SK-N-DZ (cell line): ENCODE measurements at places on chromosomes 12 and 14.

DNA sequence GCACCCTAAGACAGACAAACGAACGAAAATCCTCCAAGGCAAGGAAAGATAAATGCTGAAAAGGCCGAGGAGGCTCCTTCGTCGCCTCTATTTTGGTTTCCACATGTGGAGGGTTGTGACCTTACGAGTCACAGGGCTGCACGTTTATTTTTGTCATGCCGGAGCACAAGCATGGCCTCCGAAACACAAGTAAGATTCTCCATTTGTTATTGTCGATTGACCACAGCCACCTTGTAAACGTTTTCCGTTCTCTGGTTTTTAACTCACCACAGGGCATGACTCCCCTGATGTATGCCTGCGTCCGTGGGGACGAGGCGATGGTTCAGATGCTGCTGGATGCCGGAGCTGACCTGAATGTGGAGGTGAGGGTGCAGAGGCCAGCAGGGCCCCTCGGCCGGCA, 73.1 kb upstream of the PWP1 start:
- DNase-seq, result no peak

DNA sequence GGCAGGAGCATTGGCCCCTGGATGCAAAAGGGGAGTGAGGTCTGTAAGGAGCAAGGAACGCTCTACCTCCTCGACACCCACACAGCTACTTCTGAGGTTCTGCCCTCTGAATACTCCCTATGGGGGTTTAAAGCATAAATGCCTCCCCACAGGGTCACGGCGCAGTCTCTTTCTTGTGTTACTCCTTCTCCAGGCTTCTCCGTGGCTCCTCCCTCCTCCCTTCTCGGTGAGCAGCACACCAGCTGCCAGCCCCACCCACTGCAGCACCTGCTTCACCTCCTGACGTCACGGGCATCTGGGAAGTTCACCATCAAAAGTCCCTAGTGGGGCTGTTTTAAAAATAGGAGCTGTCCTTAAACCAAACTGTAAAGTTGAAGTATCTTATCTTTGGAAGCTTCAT, 67.3 kb downstream of the SPTB start:
- DNase-seq, result no peak

- no peak for DNase-seq
These were observed 7.1 kb downstream of the ADGRD1 start for GRCh38 chr12:130960787-130961186.

DNA sequence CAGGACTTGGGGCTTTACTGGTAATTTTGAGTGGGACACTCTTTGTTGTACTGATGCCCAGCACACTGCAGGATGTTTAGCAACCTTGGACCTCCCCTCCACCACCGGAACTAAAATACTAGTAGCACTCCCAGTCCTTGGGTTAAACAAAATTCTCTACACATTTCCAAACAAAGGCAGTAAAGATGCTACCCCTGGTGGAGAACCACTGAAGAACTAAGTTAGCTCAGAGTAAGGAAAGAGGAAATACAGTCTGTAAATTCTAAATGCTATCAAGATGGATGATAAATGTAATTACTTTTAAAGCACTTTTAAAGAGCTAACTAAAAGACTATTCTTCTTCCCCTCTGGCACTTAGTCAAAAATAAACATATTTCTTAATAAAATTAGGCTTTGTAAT, 64.1 kb downstream of the LRP6 start:
- no peak for DNase-seq

DNA sequence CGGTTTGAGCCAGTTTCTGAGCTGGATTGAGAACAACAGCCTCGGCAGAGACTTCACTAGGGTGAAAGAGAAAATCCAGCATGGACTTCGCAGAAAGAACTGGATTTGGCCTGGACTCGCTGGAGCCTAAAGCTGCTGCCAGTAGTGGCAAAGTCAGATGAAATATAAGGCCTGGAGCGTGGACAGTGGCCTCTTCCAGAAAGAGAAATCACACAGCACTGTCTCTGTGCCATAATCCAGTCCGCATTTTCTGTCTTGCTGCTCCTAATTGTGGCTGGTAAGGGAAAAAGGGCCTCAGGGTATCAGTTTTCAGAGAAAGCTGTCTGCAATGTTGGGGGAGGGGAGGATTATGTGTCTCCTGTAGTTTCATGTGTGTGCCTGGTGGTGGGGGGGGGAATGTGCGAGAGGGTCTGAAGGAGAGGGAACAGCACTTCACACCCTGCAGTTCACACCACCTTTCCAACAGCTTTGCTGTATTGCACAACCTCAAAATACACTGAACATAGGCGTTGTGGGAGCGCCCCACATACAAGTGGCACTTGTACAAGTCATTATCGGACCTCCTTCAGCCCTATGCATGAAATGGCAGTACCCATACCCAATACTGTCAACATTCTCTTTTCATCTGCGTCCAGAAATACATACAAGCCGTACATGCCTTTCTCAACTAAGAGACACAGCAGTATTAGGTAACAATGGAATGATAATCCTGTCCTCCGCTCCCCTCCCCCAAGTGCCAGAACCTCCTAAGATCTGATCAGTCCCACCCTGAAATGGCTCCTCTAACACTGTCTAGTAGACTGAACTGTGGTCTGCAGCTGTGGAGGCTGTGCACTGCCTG, 107.5 kb upstream of the ATF7IP start:
- DNase-seq, result peak; percentile 100

- no peak for DNase-seq
These were observed 405.4 kb downstream of the TMTC2 start for GRCh38 chr12:83092129-83092528.

GRCh38 chr14:65531148-65531547, 118.6 kb downstream of the FUT8 start:
- no peak for DNase-seq

- DNase-seq, result no peak
These were observed 53.9 kb downstream of the MDM2 start for GRCh38 chr12:68861890-68862289.

DNA sequence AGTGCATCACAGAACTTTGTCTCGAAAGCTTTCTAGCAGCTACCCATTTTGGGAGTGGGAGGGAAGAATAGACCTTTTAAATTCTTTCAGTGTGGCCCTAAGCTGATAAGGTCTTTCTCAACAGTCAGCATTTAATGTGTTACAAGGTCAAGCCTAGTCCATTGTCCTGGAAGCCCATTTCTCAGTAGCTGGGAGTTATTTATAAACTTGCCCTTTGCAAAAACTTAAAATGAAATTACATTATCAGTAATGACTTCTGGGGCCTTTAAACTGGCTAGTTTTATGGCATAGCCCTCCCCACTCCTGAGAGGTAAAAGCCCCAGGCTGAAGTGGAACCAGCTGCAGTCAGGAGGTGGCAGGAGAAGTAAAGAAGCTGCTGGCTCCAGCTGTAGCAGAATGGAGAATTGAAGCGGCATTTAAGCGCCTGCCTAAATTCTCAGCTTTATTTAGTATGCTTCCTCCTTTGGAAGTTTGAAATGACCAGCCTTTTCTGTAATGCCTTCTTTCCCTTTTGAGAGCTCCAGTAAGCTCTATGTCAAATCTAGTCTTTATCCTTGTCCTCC, 12.4 kb downstream of the COPZ1 start:
- no peak for DNase-seq

GRCh38 chr14:56569174-56569573, 10.4 kb upstream of the TMEM260 start:
- DNase-seq, result no peak

DNA sequence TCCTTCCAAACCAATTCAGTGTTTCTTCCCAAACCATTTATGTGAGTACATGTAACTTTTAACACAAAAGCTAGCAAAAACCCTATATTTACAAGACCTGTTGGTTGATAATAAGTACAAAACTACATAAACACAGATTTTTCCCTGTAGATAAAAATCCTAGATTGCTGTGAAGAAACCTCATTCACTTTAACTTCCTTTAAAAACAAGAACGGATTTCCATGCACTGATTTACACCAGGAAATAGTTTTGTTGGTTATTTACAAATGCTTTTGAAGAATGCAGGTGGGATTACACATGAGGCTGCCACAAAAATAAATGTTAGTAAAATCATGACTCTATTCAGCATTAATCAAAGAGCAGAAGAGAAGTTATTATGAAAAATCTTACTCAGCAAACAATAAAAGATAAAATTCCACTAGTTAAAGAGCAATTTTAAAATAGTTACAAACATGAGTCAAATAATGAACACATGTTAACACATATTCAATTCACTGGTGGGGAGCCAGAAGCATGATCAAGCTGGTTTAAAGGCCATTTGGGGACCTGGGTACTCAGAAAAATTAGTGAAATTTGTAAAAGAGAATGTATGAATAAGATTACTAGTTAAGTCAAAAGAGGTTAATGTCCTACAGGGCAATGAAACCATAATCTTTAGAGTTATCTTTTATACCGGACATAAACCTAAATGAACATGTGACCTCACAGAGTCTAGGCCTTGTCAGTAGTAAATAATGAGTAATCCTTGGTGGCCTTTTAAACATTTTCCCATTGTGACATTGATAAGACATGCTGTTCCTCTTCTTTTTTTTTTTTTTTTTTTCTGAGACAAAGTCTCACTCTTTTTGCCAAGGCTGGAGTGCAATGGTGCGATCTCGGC, 79.9 kb downstream of the PHLDA1 start:
- no peak for DNase-seq

DNA sequence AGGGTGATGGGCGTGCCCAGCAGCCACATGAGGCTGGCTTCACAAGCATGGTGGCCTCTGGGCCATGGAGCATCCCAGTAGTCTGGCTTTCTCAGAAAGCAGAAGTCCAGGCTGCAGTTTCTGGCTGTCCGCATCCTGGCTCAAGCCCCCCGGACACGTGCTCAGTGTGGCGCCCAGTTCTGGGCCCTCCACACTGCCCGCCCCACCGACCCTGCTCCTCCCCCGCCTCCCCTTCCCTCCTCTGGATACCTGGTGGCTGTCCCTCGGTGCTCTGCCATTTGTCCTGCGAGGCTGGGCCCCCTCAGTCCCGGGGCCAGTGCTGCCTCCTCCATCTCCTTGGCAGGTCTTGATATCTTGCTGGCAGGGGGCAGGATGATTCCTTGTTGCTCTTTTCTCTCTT, 31.6 kb downstream of the LRCOL1 start:
- DNase-seq, result no peak

DNA sequence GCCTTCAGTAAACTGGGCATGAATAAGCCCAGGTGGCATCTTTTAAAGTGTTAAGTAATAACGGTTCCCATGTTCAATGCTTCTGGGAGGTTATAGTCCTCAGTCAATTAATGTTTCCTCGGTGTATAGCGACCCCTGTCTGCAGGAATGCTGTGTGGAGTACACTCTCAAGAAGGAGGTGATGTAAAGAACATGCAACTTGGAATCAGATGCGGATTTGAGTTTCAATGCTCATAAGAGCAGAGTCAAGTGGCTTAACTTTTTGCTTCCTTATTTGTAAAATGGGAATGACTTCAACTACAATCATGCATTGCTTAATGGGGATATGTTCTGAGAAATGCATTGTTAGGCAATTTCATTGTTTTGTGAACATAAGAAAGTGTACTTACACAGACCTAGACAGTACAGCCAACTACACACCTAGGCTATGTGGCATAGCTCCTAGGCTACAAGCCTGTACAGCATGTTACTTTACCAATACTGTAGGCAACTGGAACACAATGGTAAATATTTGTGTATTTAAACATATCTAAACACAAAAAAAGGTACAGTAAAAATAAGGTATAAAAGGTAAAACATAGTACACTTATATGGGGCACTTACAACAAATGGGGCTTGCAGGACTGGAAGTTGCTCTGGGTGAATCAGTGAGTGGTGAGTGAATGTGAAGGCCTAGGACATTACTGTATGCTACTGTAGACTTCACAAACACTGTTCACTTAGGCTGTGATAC, 6.7 kb upstream of the MRPS35 start:
- DNase-seq, result peak; percentile 82

DNA sequence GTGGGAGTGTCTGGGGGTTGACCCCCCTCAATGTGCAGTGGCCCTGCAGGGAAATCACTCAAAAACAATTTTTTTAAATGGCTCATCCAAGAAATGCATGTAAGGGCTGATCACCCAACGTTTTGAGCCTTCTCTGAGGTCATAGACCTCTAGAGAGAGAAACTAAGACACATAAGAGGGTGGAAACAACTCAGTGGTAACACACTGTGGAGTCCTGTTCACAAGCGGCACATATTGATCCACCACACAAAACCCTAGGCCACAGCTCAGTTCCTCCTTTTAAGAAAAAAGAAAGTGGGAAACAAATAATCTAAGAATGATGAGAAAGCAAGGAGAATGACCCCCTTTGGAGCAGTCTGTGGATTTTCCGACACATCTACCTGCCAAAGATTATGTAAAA, 83.0 kb upstream of the METAP2 start:
- DNase-seq, result no peak

DNA sequence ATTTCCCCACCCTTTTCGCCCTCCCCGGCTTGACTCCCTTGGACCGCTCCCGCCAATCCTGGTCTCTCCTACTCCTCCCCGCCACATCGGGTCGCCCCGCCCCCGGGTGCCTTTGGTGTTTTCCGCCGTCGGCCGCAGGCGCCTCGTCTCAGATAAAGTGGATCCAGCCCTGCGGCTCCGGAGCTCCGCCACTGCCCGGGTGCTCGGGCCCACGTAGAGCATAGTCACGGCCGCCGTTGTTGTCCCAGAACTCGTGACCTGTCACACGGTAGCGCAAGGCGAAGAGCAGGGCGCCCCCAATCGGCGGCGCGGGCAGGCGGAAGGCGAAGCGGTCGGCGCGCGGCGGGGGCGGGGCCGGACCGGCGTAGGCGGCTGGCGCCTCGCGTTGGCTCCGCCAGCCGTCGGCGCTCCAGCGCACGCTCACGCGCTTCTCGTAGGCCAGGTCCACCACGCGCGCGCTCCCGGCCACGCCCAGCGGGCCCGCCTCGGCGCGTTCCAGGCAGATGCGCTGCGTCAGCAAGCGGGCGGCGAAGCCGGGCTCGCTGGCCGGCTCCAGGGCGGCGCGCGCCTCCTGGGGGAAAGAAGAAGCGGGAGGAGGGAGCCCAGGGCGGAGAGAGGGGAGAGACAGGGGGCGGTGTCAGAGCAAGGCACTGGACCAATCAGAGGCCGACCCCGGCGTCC, 1.2 kb downstream of the PPP1R3E start:
- peak; percentile 98 for DNase-seq

GRCh38 chr12:24668563-24668962, 280.3 kb downstream of the BCAT1 start:
- no peak for DNase-seq

DNA sequence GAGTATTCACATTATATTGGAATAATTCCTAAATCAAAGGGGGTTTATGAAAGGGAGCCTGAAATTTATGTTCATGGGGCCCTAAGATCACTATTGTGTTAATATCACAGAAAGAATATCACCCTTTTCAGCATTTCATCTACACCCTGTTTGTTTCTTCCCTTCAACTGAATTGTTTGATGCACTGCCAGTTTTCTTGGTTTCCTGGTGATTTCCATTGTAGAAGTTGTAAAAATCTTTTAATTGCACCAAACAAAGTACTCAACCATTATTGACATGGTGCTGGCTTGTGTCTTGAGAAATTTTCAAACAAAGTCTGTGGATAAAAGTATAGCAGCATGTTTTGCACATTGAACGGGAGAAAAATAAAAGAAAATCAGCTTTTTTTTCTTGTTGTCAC, 154.8 kb upstream of the PRKD1 start:
- DNase-seq, result no peak

DNA sequence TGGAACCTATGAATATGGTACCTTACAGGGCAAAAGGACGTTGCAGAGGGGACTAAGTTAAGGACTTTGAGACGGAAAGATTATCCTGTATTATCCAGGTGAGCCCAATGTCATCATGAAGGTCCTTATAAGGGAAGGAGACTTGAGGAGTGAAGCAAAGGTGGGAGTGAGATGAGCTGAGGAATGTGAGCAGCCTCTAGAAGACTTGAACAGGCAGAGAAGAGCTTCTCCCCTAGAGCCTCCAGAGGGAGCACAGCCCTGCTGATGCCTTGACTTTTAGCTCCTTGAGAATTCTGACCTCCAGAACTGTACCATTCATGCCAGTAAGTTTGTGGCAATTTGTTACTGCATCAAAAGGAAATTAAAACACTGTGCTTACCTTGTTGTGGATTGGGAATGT, 41.8 kb upstream of the DCD start:
- no peak for DNase-seq
